ENCODE measurements at places on chromosomes 11 and 22. TPM values are rescaled to one million over a fixed set of nuclear protein-coding genes. Genes with fewer than 3 reads are reported as not detected.

TXN2 gene
- 132 TPM for polyA plus RNA-seq

DNA sequence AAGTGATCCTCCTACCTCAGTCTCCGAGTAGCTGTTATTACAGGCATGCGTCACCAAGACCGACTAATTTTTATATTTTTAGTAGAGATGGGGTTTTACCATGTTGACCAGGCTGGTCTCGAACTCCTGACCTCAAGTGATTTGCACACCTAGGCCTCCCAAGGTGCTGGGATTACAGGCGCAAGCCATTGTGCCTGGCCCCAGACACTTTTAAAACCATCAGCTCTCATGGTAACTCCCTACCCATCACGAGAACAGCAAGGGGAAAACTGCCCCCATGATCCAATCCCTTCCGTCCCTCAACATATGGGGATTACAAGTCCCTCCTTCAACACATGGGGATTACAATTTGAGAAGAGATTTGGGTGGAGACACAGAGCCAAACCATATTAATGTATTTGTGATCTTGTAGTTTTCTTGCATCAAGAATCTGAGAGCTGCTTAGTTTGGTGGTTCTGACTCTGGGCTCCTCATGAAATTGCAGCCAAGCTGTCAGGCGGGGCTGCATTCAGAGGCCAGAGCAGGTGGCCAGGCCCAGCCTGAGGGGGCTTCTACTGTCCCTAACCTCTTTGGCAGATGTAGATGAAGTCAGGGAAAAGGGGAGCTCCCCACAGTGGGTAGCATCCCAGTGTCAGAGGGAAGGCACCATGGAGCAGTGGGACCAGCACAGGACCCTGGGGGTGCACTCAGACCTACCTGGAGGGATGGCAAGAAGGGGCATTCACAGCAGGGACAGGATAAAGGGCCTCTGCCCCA, 31.2 kb upstream of the PRAME start:
- H3K27ac ChIP-seq = no peak overlapping the region
- no peak overlapping the region for H3K4me3 ChIP-seq
- no peaks in the 10 kb centered on the region for H3K4me1 ChIP-seq
- no peak for DNase-seq

- H3K36me3 ChIP-seq = no peaks in the 10 kb centered on the region
- H3K27me3 ChIP-seq = no peaks in the 10 kb centered on the region
- H3K4me3 ChIP-seq = no peak overlapping the region
- no peak overlapping the region for H3K27ac ChIP-seq
These were observed 20.6 kb downstream of the PARVA start for GRCh38 chr11:12397931-12398334.

DNA sequence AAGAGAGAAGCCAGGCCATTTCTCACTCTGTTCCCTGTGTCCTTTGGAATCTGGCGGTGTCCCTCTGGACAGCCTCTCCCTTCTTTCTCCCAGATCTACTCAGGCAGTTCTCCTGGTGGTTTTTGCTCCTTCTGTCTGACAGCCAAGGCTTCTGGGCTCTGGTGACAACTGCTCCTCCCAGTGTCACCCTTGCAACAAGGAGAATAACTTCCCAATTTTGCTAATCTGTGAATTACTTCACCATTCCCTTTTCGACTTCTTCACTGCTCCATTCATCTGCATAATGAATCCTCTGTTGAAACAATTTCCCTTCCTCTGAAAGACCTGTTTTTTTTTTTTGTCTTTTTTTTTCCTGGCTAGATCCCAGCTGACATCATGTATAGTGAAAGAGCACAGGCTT, 56.3 kb upstream of the PDE3B start:
- no peak for DNase-seq
- H3K27me3 ChIP-seq = no peaks in the 10 kb centered on the region
- no peak overlapping the region for H3K4me3 ChIP-seq
- no peaks in the 10 kb centered on the region for H3K36me3 ChIP-seq
- no peaks in the 10 kb centered on the region for H3K4me1 ChIP-seq

DNA sequence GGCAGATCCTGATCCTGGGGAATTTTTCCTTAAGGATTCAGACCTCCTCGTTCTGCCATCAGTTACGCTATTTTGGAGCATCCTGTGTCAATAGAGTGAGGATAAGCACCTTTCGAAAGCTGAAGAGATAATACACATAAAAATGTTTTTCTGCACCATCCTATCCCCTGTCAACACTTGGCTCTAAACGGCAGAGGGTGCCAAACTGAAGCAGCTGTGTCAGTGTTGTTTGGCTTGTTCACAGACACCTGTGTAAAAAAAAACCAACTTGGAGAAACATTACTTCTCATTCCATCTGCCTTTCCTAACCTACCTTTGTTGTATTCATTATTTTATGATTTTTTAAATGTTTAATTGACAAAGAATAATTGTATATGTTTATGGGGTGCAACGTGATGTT, 417.0 kb upstream of the DDI1 start:
- no peaks in the 10 kb centered on the region for H3K4me1 ChIP-seq
- no peak overlapping the region for H3K4me3 ChIP-seq
- H3K36me3 ChIP-seq = no peaks in the 10 kb centered on the region
- no peaks in the 10 kb centered on the region for H3K27me3 ChIP-seq
- no peak overlapping the region for H3K27ac ChIP-seq
- no peak for DNase-seq

- DNase-seq = no peak
- no peaks in the 10 kb centered on the region for H3K27me3 ChIP-seq
- H3K27ac ChIP-seq = no peak overlapping the region
- no peaks in the 10 kb centered on the region for H3K36me3 ChIP-seq
- H3K4me3 ChIP-seq = no peak overlapping the region
These were observed 316.8 kb upstream of the MPPED2 start for GRCh38 chr11:30902929-30903328.

DNA sequence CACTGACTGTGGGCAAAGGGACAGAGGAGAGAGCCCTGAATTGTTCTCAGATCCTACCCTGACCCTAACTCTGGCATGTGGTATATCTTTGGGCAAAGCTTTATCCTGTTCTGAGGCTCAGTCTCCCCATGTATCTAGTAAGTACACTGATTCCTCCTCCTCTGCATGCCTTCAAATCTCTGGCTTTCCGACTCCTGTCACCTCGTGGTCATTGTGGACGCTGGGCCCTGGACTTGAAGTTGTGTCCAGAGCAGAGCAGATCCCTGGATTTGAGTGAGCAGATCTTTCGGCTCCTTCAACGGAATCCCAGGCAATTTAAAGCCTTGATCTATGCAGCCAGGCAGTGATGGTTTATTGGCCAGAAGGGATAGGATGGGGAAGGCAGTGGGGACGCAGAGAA, 3.0 kb downstream of the MOGAT2 start:
- no peaks in the 10 kb centered on the region for H3K36me3 ChIP-seq
- no peak overlapping the region for H3K4me3 ChIP-seq
- H3K4me1 ChIP-seq = no peaks in the 10 kb centered on the region
- no peaks in the 10 kb centered on the region for H3K27me3 ChIP-seq
- no peak for DNase-seq

DNA sequence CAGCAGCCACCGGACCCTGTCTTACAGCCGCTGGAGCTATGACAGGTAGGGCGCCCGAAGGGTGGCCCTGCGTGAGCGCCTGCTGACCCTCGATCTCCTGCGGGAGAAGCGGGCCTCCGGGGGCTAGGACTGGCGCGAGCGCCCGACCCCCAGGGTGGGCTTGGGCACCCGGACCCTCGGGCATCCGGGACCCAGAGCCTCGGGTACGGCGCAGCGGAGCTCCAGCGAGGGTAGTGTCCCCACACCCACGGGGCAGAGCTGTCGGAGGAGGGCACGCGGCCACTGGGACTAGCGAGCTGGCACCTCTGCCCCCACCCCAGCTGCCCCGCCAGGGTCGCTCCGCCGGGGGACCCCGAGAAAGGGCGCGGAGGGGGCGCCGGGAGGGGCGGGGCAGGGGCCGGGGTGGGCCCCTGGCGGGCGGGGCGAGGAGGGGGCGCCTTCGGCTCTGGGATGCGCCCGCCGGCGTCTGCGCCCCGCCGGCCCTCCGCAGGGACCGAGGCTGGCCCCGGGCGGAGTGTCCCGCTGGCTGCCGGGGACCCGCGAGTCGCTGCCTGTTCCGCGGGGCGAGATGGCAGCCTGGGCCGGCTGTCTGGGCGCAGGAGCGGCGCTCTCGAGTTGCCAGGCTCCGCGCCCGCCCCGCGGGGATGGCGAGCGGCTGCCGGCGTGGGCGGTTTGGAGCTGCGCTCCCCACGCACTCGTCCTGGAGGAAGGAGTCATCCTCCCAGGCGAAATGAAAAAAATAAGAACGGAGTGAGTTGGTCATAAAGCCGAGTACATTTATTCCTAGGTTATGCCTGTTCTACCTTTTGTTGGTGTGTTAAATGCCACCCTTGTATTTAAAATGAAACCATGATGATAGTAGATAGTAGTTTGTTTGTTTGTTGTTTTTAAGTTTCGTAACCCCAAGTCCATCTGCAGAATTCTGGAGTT, 32.4 kb downstream of the EIF3F start:
- no peak for DNase-seq
- no peaks in the 10 kb centered on the region for H3K36me3 ChIP-seq

DNA sequence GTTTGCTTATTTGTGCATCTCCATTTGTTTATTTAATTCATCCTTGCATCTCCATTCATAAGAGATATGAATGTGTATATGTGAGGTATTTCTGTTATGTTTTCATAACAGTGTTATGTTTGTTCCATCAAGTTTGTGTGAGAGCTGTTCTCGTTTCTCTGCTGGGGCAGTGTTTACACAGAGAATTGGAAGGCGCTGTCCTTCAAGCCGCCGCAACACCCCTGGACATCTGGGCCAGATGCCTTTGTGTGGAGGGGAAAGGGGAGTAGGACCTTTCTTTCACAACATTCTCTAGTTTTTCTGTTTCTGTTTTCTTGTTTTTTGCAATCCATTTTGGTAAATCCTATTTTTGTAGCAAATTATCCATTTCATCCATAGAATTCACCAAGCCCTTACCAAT, 7.0 kb upstream of the TM7SF2 start:
- no peak for DNase-seq
- no peak overlapping the region for H3K4me3 ChIP-seq
- H3K27ac ChIP-seq = no peak overlapping the region
- H3K4me1 ChIP-seq = no peaks in the 10 kb centered on the region

DNA sequence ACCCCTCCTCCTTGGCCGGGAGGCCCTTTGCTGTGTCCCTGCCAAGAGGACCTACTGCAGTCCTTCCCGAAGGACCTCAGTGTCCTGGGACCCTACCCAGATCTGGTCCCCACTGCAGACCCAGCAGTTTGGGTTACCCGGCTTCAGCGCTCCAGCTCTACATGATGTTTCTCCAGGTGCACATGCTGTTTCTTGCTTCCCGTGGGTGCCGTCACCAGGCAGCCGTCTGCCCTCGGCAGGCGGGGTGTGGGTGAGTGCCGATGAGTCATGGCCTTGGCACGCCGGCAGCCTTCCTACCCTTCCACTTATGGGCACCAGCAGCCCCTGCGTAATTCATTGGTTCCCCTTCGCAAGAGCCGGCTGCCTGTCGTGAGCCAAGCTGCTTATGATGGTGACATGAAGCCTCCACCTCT, 101.8 kb downstream of the BCR start:
- peaks cover 16% of the 10 kb centered on the region for H3K36me3 ChIP-seq
- H3K4me1 ChIP-seq = peaks cover 9% of the 10 kb centered on the region
- no peak for DNase-seq
- no peak overlapping the region for H3K4me3 ChIP-seq

Data from CD4-positive, CD25-positive, alpha-beta regulatory T cell (primary cell).